CD4-positive, alpha-beta memory T cell (primary cell): ENCODE measurements at places on chromosomes 6 and 20.

DNA sequence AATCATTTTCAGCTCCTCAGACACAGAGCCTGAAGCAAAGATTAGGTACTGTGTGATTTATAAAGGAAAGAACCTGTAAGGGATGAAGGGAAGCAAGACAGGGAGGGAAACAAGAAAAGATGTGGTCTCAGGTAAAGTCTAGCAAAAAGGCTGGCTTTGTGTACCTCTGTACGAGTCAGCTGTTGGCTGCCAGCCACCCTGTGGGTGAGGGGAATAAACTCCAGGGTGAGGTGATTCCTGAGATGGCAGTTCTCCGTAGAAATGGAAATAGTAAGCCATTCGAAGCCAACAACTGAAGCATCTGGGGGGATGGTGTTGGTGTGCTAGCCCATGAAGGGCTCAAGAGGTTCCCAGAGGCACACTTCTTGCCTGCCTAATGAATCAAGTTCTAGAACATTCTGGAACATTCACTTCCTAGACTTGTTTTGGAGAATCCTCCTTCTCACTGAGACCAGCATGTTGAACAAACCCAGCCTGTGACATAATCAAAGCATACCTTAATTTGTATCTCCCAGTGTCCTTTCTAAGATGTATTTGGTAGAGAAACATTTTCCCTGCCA, 10.6 kb upstream of the TTPAL start:
- no peak for DNase-seq

- no peak for DNase-seq
Observed at GRCh38 chr6:134080171-134080795, 27.9 kb upstream of the SLC2A12 start.

GRCh38 chr6:119207971-119208725, 129.7 kb upstream of the FAM184A start:
- DNase-seq: no peak

GRCh38 chr6:135231469-135231844, 50.3 kb downstream of the MYB start:
- DNase-seq: no peak

DNA sequence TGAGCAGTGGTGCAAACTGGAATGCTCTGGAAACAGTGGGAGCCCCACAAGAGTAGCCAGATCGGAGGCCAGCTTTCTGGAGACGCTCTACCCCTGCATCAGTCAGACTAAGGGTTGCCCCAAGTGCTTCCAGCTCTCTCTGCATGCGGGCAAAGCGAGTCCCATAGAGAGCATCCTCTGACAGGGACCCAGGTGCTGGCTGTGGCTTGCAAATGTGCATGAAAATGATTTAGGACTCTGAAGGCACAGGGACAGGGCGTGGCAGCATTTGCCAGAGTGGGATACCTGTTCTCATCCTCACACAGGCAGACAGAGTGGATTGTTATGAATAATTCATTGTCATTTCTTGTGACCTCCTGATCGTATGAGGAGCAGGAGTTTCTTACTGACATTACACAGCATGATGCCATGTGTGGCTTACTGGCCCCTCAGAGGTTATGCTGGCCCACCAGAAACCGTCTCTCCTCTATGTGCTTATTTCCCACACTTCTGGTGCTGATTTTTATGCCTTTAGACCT, 10.3 kb downstream of the RIN2 start:
- DNase-seq: no peak

GRCh38 chr6:146281651-146282362, 252.9 kb downstream of the GRM1 start:
- DNase-seq: no peak

DNA sequence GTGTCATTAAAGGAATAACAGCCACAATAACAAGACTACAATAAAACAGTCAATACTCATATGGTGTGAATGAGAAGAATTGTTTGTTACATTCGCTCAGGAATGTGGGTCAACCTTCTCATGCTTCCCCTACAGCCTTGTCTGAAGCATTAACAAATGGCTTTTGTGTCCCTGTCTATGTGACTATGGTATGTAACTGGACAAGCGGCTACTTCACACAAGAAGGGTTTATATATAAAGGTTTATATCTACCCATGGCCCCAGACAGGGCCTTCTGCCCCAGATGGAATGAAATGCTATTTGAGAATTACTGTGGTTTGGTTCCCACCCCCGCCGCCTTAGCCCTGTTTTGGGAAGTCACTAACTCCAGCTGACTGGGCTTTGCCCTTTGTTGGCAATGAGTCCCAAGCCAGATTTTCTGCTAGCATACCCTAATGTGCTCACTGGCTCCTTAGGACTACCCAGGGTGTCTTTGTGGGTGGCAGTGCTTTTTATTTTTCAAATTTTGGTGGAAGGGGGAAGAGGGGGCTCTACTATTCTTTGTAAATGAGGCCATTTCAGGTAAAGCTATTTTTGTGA, 39.4 kb downstream of the TFAP2A start:
- no peak for DNase-seq

- no peak for DNase-seq
Observed at GRCh38 chr20:15637950-15638754, 935.1 kb downstream of the KIF16B start.

DNA sequence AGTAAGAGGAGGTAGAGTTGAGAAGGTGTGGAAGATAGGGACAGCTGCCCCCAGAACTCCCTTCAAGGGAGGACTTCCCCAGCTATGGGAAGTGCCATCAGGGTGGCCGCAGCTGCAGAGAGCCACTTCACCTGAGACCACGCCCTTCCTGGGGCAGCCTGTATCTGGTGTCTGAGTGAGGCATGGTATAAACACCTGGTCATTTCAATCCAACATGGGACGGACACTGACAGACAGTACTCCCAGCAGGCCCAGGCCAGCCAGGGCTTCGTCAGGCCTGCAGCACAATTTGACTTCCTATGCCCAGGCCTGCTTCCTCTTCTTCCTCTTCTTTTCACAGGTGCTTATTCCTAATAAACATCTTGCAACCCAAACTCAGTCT, 4.5 kb downstream of the SOX12 start:
- DNase-seq: no peak

DNA sequence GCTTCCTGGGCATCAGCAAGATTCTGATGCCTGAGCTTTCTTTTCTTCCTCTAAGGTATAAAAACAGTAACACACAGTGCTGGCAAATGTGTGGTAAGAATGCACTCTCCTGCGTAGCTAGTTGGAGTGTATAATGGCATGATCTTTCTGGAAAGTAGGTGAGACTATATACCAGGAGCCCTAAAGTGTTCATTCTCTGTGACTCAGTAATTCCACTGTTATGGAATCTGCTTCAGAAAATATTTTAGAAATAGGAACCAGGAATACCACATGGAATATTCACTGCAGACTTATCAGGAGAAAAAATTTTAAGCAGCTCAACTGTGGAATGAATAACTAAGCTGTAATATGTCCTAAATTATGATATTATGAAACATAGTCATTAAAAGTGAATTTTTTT, 16.9 kb upstream of the CSE1L start:
- DNase-seq: no peak

GRCh38 chr6:3453413-3454272, 3.2 kb downstream of the SLC22A23 start:
- no peak for DNase-seq

- DNase-seq: no peak
Observed at GRCh38 chr6:142014515-142014914, 118.2 kb upstream of the GJE1 start.
